ENCODE measurements at places on chromosomes 1 and 21.

- H3K27ac ChIP-seq = no peak overlapping the region
- H3K27me3 ChIP-seq = no peaks in the 10 kb centered on the region
- H3K4me3 ChIP-seq = no peak overlapping the region
- H3K36me3 ChIP-seq = no peaks in the 10 kb centered on the region
Observed at GRCh38 chr1:3695326-3696217, 43.3 kb downstream of the TP73 start.

- H3K4me3 ChIP-seq = no peak overlapping the region
- peaks cover 20% of the 10 kb centered on the region for H3K36me3 ChIP-seq
- H3K27ac ChIP-seq = peak overlapping the region; percentile 36
- peaks cover 24% of the 10 kb centered on the region for H3K4me1 ChIP-seq
- DNase-seq = no peak
Observed at GRCh38 chr21:36202726-36203602, 46.3 kb downstream of the DOP1B start.

GRCh38 chr1:145871994-145872924 is 13.4 kb upstream of the PIAS3 start:
- H3K4me1 ChIP-seq = peaks cover 17% of the 10 kb centered on the region
- no peak for DNase-seq
- peak overlapping the region; percentile 76 for H3K4me3 ChIP-seq
- peaks cover 41% of the 10 kb centered on the region for H3K27me3 ChIP-seq
- H3K27ac ChIP-seq = peak overlapping the region; percentile 53
- H3K36me3 ChIP-seq = no peaks in the 10 kb centered on the region

DNA sequence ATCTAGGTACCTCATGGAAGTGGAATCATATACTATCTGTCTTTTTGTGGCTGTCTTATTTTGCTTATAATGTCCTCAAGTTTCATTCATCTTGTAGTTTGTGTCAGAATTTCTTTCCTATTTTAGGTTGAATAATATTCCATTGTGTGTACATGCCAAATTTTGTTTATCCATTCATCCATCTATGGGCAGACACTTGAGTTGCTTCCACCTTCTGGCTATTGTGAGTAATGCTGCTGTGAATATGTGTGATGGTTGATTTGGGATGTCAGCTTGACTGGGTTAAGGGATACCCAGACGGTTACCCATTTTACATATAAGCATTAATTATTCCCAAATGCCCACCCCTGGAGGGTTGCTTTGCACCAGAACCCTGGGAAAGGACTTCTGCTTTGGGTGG is 477.5 kb downstream of the PTPRU start:
- no peak overlapping the region for H3K27ac ChIP-seq
- DNase-seq = no peak
- H3K27me3 ChIP-seq = no peaks in the 10 kb centered on the region
- H3K36me3 ChIP-seq = no peaks in the 10 kb centered on the region
- peaks cover 41% of the 10 kb centered on the region for H3K4me1 ChIP-seq
- no peak overlapping the region for H3K4me3 ChIP-seq

GRCh38 chr21:42618707-42619102 is 34.7 kb upstream of the PDE9A start:
- H3K4me1 ChIP-seq = no peaks in the 10 kb centered on the region
- H3K36me3 ChIP-seq = no peaks in the 10 kb centered on the region
- H3K27ac ChIP-seq = no peak overlapping the region
- H3K27me3 ChIP-seq = peaks cover 28% of the 10 kb centered on the region

GRCh38 chr1:199010933-199011332 is 372.1 kb downstream of the PTPRC start:
- DNase-seq = no peak
- H3K27ac ChIP-seq = no peak overlapping the region
- peaks cover 27% of the 10 kb centered on the region for H3K36me3 ChIP-seq
- H3K4me3 ChIP-seq = no peak overlapping the region
- no peaks in the 10 kb centered on the region for H3K27me3 ChIP-seq
- H3K4me1 ChIP-seq = peaks cover 55% of the 10 kb centered on the region

DNA sequence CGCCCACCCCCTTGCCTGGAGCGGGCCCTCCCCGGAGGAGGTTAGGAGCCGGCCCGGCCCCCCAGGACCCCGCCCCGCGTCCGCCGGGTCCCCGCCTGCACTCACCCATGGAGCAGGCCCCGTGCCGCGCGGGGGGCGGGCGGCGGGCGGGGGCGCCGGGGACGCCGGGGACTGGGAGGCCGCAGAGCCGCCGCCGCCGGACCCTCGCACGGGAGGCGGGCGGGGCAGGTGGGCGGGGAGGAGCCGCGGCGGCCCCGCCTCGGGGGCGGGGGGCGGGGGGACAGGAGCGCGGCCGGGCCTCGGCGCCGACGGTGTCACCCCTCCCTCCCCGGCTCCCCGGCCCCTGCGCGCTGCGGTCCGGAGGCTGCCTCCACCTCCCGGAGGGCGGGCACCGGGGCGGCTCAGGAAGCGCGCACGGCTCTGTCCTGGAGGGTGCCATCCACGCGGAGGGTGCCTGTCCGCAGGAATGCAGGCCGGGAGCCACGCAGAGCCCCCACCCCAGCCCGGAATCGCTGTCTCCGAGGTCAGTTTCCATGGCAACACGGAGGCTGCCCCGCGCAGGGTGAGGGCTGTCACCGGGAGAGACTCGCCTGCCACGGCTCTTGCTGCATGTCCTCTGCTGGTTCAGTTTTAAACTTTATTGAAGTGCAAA is 5.9 kb upstream of the PLEKHG5 start:
- DNase-seq = peak; percentile 36
- peaks cover 26% of the 10 kb centered on the region for H3K27me3 ChIP-seq
- peak overlapping the region; percentile 65 for H3K4me3 ChIP-seq
- H3K27ac ChIP-seq = no peak overlapping the region
- H3K4me1 ChIP-seq = peaks cover 3% of the 10 kb centered on the region
- H3K36me3 ChIP-seq = no peaks in the 10 kb centered on the region

GRCh38 chr1:24920533-24920925 is 9.5 kb downstream of the RUNX3 start:
- H3K4me1 ChIP-seq = peaks cover 42% of the 10 kb centered on the region
- peaks cover 92% of the 10 kb centered on the region for H3K36me3 ChIP-seq
- no peaks in the 10 kb centered on the region for H3K27me3 ChIP-seq
- peak overlapping the region; percentile 94 for H3K27ac ChIP-seq
- no peak for DNase-seq

DNA sequence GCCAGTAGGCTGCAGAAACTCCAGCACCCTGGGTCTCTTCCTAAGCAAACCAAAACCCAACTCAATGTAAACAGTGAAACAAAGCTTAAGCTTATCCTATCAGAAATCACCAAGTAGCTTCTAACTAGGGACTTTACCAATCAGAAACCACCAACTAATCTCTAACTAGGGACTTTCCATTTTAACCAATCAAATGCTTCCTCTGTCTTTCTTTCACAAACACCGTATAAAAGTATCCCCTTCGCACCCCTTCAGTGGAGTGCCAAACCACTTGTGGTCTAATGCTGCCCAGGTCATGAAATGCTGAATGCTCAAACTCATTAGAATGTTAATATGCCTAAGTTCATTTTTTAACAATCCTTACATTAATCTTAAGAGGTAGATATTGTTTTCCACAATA is 250.5 kb upstream of the DUSP10 start:
- no peak overlapping the region for H3K4me3 ChIP-seq
- peaks cover 46% of the 10 kb centered on the region for H3K4me1 ChIP-seq
- no peaks in the 10 kb centered on the region for H3K27me3 ChIP-seq
- no peak for DNase-seq
- peak overlapping the region; percentile 35 for H3K27ac ChIP-seq

- H3K36me3 ChIP-seq = no peaks in the 10 kb centered on the region
- H3K4me3 ChIP-seq = no peak overlapping the region
- no peaks in the 10 kb centered on the region for H3K4me1 ChIP-seq
- no peak for DNase-seq
Observed at GRCh38 chr1:85449356-85449755, 15.6 kb downstream of the DDAH1 start.

- H3K27ac ChIP-seq = peak overlapping the region; percentile 79
- peak; percentile 63 for DNase-seq
- peaks cover 2% of the 10 kb centered on the region for H3K27me3 ChIP-seq
- peaks cover 48% of the 10 kb centered on the region for H3K36me3 ChIP-seq
- H3K4me1 ChIP-seq = peaks cover 45% of the 10 kb centered on the region
Observed at GRCh38 chr1:234608911-234609690, 877 bp downstream of the IRF2BP2 start.

DNA sequence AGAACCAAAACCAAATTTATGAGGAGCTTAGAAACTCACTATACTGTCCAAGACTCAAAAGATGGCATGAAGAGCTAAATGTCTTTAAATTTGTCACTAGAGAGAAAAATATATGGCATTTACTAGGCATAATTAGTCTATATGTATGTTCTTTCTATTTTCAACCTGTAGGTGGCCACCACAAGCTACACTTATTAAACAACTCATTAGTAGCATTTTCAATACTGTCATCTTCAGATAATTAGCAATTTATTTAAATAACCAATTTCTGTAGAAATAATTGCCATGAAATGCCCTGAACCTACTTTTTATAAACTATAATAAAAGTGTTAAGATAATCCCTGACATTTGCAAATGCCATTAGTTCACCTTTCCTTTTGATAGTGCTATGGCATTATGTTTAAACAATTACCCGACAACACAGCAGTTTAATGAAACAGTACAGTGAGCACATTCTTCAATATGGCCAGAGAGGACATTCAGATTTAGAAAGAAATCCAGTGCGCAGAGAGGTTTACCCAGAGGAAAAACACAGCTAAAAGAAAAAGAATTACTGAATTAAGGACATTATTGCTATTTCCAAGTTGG is 522.5 kb downstream of the PTBP2 start:
- H3K27me3 ChIP-seq = no peaks in the 10 kb centered on the region
- no peak overlapping the region for H3K4me3 ChIP-seq
- no peak for DNase-seq

DNA sequence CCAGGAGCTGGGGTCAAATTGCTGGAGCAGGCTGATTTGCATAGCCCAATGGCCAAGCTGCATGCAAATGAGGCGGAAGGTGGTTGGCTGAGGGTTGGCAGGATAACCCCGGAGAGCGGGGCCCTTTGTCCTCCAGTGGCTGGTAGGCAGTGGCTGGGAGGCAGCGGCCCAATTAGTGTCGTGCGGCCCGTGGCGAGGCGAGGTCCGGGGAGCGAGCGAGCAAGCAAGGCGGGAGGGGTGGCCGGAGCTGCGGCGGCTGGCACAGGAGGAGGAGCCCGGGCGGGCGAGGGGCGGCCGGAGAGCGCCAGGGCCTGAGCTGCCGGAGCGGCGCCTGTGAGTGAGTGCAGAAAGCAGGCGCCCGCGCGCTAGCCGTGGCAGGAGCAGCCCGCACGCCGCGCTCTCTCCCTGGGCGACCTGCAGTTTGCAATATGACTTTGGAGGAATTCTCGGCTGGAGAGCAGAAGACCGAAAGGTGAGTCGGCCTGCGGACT is at the start of gene GADD45A:
Gene GADD45A, plus strand, starts transcription at position 135 of the 491 bp plus-strand sequence. Its CDS starts 294 bp downstream, at position 429.
- H3K27ac ChIP-seq = peak within 1 kb of the TSS; percentile 99
- H3K4me3 ChIP-seq = peak within 1 kb of the TSS; percentile 98
- H3K27me3 ChIP-seq = no peaks in the 10 kb centered on the region
- peak; percentile 96 for DNase-seq
- H3K4me1 ChIP-seq = peaks cover 39% of the 10 kb centered on the region
- H3K36me3 ChIP-seq = peaks cover 35% of the 10 kb centered on the region

DNA sequence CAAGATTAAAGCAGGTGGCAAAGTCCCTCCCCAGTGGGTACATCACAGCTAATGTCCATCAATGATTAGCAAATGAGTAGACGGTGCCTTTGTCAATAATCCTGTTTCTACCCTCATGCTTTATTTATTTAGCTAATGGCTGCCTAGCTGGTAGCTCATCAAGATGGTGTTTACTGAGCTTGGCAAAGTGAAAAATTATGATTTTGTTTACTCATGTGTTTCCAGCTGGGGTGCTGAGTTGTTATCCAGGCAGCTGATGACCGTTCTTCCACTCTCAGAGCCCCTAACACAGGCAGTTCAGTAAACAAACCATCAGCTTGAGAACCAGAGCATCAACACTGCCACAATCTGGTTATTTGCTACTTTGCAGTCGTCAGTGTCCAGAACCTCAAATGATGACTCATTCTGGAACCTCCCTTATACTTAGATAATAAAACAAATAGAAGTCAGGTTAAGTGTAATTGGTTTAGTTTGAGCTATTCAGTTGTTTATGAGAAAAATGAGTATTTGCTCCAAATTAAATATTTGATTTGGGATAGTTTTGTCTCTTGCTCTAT is 163.9 kb downstream of the ST6GALNAC5 start:
- H3K4me3 ChIP-seq = no peak overlapping the region
- no peaks in the 10 kb centered on the region for H3K4me1 ChIP-seq
- H3K27me3 ChIP-seq = no peaks in the 10 kb centered on the region
- no peak overlapping the region for H3K27ac ChIP-seq

GRCh38 chr1:199041173-199041914 is 402.5 kb downstream of the PTPRC start:
- H3K4me3 ChIP-seq = peak overlapping the region; percentile 51
- H3K27me3 ChIP-seq = no peaks in the 10 kb centered on the region
- peak; percentile 57 for DNase-seq
- H3K27ac ChIP-seq = peak overlapping the region; percentile 71
- H3K4me1 ChIP-seq = peaks cover 44% of the 10 kb centered on the region
- H3K36me3 ChIP-seq = peaks cover 48% of the 10 kb centered on the region

Measured in activated T-helper 2 cell treated with anti-CD3 and anti-CD28 coated beads, Interferon-gamma antibody, Interleukin-2, Interleukin-4, amounts not matched to agents 10 μg/mL and 5 μg/mL and 100 μg/mL, durations not matched to agents 14 hours and 24 hours and 36 hours (primary cell).